Activated T-helper 2 cell treated with anti-CD3 and anti-CD28 coated beads, Interferon-gamma antibody, Interleukin-2, Interleukin-4, amounts not matched to agents 10 μg/mL and 5 μg/mL and 100 μg/mL, durations not matched to agents 14 hours and 24 hours and 36 hours (primary cell): ENCODE measurements at places on chromosomes 1 and 21.
A peak's percentile ranks its signal among the peaks of the same experiment; 100 is the strongest.

DNA sequence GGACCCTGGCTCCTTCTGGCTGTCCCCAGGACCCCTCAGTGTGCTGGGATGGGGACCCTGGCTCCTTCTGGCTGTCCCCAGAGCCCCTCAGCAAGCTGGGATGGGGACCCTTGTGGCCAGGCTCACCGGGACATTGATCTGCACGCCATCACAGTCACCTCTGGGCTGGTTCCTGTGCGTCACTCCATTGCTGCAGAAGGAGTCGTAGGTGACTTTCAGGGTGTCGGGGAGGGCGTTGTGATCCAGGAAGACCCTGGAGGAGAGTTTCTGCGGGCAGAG, 19.7 kb upstream of the PTTG1IP start:
- no peak for DNase-seq

- DNase-seq, result no peak
These were observed 28.5 kb downstream of the TNN start for GRCh38 chr1:175095978-175096607.

GRCh38 chr1:4512636-4513035, 141.8 kb upstream of the AJAP1 start:
- DNase-seq, result no peak

GRCh38 chr21:45502600-45502999, 39.6 kb downstream of the SLC19A1 start:
- no peak for DNase-seq

- DNase-seq, result no peak
These were observed 1.7 kb downstream of the EGLN1 start for GRCh38 chr1:231420299-231420958.

GRCh38 chr1:227749916-227750710, 14.9 kb downstream of the SNAP47 start:
- DNase-seq, result no peak

DNA sequence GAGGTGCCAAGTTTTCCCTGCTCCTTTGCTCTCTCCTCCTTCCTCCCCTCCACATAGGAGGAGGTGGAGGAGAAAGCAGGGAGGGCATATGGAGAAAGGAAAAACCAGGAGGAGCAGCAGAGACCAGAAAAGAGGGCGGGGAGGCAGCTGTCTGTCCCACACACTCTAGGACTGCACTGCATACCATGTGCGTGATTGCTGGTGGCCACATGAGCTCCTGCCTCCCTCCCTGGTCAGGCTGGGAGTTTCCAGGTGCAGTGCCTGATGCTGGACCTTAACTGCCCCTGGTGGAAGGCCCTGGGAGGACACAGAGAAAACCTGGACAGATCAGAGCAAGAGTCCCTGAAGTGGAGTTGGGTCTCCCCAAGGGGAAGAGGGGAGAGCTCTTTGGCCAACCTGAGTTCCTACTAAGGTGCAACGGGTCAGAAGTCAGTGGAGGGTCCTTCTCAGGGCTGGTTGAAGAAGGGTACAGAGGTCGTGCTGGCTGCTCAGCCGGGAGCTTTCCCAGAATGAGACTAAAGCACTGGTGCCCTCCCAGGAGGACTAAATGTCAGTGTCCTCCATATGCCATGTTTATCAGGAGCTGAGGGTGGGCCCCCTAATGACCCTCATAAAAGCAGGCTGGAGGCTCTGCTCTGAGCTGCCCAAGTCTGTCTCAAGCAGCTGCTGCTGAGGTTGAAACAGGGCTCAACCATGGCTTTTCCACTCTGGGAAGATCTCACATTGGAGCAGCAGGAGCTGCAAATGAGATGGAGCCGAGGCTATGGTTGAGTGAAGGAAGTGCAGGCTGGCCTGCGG, 3.5 kb upstream of the LGR6 start:
- no peak for DNase-seq

GRCh38 chr21:41112740-41113692, 54.9 kb upstream of the BACE2 start:
- no peak for DNase-seq

DNA sequence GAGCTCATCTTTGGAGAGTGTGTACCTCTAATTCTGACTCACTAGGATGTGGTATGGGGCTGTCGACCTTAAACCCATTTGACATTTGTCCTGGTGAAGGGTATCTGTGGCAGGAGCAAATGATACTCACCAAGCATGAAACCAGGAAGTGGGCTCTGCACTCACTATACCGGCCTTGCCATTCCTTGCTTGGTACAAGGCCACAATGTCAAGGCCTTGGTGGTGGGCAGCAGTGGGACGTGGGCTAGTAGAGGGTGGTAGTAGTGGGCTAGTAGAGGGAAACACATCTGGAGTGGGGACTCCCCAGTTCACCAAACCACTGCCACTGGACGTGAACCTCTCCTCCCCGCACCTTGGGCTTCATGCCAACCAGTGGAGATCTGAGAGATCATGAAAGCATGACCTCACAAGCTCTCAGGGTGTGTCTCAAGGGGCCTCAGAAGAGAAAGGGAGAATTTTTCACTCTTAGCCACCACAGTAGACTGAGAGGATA, 11.5 kb downstream of the TNFSF4 start:
- peak; percentile 12 for DNase-seq

DNA sequence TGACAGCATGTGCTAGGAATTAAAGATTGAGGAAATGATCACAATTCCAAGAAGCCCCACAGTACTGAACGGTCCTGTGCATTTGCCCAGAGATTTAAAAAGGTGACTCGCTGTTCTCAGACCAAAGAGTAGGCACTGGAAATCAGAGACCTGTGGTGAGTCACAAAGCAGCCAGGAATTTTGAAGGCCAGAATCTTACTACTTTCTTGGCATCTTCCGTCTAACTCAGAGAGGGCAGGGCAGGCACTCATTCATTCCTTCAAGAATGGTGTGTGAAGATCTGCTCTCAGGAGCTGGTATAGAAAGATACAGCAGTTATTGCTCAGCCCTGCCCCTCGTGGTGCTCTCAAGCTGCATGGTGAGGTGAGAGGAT, 57.9 kb downstream of the BRINP2 start:
- no peak for DNase-seq

- no peak for DNase-seq
These were observed 1.1 kb upstream of the SLC27A3 start for GRCh38 chr1:153774026-153774595.

- no peak for DNase-seq
These were observed 36.1 kb upstream of the PDE4B start for GRCh38 chr1:65756616-65757015.

GRCh38 chr1:244834543-244835275, 749 bp upstream of the COX20 start:
- peak; percentile 88 for DNase-seq

GRCh38 chr1:24713176-24713575, 32.1 kb upstream of the CLIC4 start:
- DNase-seq, result no peak

GRCh38 chr21:36873513-36873912, 93.0 kb downstream of the HLCS start:
- no peak for DNase-seq

- no peak for DNase-seq
These were observed 111.9 kb downstream of the DENND1B start for GRCh38 chr1:197663162-197663953.

- DNase-seq, result no peak
These were observed 18.2 kb upstream of the PDC start for GRCh38 chr1:186479162-186479561.

DNA sequence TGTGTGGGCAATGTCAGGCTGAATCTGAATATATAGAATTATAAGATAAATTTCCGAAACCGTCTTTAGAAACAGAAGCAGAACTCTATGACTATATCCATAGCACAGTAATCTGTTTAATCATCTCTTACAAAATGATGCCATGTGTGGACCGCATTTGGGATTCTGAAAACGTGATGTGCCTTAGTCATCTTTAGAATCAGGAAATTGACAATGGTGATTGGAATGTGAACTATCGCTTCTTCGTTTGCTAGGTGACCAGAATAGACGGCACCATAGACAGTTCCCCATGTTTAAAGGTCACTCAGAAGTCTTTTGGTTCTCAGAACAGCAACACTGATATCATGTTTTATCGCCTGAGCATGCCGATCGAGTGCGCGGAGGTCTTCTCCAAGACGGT, 300.3 kb downstream of the ZP4 start:
- no peak for DNase-seq

DNA sequence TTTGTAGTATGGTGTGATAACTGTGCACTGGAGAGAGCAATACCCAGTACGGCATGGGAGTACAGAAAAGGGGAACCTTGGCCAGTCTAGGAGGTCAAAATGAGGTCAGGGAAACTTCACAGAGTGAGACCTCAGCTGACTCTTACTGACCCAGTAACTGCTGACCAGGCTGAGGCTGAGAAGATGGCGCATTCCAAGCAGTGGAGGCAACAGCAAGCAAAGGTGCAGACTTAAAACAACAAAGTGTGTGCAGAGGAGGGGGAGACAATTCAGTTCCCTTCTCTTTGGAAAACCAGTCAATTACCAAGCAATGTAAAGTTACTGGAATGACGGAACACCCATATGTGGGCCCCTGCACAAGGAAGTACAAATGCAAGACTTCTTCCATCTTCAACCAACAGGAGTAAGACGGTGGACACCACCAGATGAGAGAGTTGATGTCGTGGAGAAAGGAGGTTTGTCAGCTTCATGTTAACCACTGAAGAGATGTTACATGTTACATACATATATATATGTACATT, 54.6 kb upstream of the PRDX6 start:
- DNase-seq, result no peak

GRCh38 chr1:32501865-32502264, 37.0 kb downstream of the ZBTB8B start:
- DNase-seq, result no peak

GRCh38 chr21:34353182-34353581, 10.6 kb upstream of the KCNE2 start:
- DNase-seq, result no peak
